NCI-H1048 (cell line): ENCODE measurements at places on chromosomes 5 and 9.

DNA sequence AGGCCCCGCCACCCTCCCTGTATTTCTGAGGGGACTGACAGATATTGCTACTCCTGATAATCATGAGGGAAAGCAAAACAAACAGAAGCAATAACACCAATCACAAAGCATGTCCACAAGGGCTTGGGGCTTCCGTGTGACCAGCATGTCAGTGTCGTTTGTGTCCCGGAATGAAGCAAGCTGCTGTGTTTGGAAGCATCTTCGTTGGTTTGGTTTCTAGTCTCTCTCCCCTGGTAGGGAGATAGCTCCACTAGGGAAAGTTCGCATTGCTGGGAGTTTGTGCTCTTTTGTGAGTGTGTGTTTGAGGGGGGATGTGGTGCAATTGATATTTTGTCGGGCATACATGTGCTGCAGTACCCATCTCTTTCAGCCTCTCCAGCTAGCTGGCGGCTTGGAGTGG lies 1.4 kb downstream of the GRIA1 start:
- no peak for DNase-seq

- DNase-seq: no peak
Observed at GRCh38 chr9:211036-211435, 3.6 kb upstream of the DOCK8 start.

DNA sequence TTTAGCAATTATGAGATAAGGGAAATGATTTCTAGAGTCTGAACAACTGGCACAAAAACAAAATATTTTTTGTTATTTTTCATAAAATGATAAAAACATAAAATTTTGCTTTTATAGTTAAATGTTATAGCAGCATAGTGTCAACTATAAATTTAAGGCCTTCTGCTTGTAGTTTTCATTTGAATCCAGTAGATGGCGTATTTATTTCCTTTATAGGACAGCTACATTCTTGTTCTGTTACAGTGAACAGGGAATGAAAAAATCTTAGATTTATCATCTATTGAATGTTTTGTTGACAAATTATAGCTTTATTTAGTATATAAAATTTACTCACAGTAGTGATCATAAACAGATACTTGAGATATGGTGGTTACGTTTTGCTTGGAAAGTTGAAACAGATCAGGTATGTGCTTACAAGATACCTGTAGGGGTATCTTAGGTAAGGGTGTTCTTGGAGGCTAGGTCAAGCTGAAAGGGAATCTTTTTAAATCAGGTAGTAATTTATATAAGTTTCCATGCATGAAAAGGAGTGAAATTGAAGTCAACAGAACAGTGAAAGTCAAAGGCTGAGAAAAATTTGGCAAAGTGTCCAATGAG lies 239.3 kb upstream of the GRIN3A start:
- DNase-seq: no peak

DNA sequence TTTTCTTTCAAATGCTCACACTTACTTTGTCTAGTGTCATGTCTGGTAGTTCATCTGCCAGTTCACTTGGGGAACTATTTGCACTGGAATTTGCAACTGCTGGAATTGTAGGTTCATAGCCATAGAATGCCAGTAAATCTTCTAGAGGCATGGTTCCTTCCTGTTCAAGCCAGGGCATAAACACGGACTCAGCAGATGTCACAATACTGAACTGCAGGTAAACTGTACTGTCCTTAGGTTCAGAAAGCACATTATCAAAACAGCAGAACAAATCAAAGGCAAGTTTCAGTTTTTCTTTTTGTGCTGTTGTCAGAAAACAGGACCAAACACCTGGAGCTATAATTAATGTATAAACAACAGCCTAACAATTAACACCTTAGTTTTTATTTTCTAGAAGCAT lies 13.1 kb downstream of the MIER3 start:
- no peak for DNase-seq

DNA sequence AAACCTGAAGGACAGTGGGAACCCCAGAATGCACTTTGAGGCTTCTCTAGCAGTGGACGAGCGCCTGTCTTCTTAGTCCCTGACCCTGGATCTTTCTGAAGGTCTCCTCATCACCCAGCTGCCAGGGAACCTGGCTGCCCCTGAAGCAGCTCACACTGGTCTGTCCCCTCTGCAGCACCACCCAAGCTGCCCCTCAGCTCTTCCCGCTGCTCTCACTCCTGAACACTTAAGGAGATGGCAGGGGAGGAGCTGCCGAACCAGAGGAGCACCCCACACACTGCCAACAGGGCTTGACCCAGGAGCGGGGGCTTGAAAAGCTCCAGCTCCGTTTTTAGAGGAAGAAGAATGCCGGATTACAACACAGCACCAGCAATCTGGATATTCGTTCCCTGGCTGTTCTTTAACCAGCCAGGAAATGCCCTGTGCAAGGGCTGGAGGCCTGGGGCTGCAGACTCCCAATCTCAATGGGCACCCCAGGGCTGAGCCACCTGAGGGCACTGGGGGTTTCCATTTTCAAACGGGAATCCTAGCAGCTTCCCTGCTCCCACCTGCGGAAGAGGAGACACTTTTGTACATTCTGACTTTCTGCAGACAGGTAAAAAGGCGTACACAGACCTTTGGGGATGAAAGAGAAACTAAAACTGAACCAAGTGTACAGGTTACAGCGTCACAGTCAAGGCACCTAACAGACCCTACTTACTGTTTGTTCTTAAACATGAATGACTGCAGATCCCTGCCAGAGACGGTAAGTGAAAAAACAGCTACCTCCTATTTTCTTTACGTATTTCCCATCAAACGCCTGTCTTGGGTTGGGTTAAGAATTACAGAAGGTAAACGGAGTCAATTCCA lies 36.3 kb downstream of the GOLM1 start:
- DNase-seq: no peak

- no peak for DNase-seq
Observed at GRCh38 chr5:89901983-89902382, 507.6 kb downstream of the CETN3 start.

DNA sequence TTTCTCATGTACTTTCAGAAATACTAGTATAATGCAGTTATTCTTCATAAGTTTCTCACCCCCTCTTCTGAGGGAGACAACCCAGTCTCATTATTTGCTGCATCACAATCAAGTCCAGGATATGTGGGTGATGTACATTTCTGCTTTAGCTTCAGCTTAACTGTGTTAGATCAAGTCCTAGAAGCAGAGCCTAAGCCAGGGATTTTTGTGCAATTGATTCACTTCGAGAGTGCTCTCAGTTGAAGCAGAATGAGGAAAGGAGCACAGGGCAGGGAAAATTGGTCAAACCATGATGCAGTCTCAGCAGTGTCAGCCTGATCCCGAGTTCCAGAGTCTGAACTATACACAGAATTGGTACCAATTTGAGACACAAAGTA lies 15.1 kb downstream of the HNRNPK start:
- no peak for DNase-seq

- DNase-seq: no peak
Observed at GRCh38 chr9:16145196-16145950, 592.5 kb downstream of the CCDC171 start.

GRCh38 chr5:77851176-77852067 lies 75.3 kb upstream of the TBCA start:
- DNase-seq: no peak

GRCh38 chr9:5493679-5494511 lies 16.4 kb upstream of the PDCD1LG2 start:
- no peak for DNase-seq

DNA sequence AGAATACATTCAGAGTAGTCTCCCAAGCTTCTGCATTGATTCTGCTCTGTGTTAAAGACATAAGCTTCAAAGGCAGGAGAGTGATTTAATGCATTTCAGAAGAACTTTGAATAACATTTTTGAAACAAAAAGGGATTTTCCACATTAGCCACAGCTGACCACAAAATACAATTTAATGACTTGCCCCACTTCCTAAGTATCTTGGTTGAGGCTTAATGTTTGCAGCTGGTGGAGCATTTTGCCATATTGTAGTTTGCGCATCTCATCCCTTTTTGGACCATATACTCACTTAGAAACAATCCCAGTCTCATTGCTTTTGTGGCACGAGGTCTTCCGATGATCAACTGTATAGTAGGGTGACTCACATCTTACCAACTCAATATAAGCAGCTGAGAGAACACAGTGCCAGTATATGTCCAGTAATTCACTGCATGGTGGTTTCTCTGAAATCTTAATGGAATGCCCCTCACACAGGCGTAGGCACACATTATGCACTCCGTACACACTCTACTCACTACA lies 455.8 kb upstream of the PTGER4 start:
- DNase-seq: no peak

GRCh38 chr9:119789987-119790386 lies 420.8 kb upstream of the BRINP1 start:
- DNase-seq: no peak

DNA sequence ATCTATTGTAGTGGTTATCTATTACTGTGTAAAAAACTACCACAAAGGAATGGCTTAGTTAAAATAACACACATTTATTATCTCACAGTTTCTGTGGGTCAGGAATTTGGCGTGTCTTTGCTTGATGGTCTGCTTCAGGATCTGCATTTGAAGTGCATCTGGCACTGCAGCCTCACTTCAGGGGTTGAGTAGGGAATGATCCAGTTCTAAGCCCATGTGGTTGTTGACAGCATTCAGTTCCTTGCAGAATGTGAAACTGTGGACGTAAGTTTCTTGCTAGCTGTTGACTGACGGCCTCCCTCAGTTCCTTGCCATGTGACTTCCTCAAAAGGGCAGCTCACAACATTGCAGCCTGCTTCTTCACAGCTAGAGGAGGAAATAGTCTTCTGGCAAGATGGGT lies 2.1 kb upstream of the OGN start:
- DNase-seq: no peak

DNA sequence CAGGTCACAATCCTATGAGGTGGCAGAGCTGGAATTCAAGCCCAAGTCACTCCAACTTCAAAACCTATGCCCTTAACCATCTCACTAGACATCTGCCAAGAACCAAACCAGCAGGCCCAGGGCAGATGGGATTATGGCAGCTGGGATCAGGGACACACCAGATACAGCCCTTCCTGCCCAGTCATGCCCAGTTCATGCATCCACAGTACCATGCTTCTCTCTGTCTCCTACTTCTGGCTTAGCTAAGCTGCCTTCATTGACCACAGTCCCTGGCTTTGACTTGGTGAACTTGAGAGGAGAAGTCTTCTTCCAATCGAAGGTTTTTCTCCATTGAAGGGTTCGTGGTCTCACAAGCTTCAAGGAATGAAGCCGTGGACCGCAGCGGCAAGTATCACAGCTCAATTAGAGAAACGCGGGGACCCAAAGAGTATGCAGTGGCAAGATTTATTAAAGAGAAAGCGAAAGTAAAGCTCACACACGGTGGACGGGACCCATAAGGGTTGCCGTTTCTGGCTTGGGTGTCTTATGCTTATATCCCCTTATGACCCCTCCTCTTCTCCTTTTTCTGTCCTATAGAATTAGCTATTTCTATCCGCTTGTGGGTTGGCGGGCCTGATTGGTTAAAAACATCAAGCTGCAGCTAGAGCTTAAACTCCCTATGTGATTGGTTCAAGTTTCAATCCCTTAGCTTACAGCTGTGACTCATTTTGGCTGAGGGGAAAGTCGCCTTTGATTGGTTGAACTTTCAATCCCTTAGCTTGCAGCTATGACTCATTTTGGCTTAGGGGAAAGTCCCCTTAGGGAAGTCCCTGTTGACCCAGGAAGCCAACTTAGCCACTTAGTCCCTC lies 101.2 kb downstream of the TRIM36 start:
- DNase-seq: no peak

DNA sequence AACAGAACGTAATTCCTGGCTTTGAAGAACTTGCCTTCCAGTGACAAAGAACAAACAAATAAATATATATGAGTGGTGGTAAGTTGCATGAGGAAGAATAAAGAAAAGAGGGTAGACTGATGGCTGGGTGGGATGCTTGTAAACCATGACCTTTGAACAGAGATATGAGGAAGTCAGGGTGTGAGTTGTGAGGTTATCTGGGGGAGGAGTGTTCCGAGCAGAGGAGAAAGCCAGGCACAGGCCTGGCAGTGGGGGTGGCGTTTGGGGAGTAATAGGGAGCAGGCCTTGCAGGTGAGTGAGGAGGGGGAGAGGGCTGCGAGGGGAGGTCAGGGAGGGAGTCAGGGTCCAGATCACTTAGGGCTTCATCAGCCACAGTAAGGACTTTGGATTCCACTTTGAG lies 213.4 kb downstream of the PTTG1 start:
- DNase-seq: no peak

DNA sequence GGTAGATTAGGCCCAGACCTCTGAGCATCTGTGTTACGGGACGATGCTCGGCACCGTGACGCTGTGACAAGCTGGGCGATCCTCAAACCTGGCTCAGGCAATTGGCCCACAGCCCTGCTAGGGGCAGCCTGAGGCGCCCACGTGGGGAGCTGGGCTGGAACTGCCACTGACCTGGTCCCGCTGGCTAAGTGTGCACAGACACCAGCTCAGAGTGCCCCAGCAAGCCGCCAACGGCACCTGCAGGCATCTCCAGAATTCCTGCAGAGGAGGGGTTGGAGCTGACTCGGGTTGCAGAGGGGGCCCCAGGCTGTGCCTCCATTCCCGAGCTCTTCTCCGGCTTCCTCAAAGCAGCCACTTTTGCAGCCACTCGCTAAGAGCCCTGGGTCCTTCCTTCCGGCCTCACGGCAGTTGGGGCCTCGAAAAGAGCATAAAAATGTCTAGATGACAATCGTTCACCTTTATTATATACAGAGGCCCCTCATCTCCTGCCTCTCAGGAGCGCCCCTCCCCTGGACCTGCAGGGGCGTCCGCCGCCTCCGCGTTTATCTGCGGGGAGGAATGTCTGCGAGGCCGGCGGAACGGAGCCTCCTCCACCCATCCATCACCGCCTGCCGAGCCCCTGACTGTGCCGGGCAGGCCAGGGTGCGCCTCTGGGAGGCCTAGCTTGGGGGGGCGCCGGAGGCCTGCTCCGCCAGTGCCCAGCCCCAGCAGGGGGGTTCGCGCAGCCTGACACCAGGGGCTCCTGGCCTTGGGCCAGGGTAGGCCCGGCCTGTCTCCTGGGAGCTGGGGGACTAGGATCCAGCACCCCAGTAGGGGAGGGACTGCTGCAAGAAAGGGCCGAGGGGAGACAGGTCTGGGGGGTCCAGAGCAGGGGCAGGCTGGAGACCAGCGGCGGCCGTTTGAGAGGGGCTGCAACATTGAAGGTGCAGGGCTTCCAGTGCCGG lies 144.9 kb downstream of the BARX1 start:
- no peak for DNase-seq

DNA sequence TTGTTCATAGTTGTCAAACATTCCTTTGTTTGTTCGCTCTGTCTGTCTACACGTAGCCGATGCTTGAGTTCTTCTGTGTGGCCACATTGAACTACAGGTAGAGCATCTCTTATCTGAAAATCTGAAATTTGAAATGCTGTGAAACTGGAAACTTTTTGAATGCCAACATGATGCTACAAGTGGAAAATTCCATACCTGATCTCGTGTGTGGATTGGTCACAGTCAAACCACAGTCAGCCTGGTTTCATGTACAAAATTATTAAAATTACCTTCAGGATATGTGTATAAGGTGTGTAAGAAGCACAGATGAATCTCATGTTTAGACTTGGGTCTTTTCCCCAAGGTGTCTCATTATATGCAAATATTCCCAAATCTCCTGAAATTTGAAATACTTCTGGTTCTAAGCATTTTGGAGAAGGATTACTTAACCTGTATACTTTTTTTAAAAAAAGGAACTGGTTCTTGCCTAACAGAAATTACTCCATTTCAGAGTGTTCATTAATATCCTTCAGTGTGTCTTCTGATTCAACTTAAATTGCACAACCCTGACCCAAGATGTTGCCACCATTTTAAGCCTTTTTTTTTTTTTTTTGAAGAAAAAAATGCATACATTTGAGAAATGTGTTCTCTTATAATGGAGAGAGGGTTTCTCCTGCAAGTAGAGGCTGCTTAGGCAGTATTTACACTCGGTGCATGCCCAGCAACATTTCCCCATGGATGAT lies 254.3 kb downstream of the MAST4 start:
- no peak for DNase-seq
